ENCODE measurements at places on chromosomes 4 and X.
A peak's percentile ranks its signal among the peaks of the same experiment; 100 is the strongest.

GRCh38 chr4:183118585-183118984 lies 19.5 kb downstream of the WWC2 start:
- DNase-seq, result no peak

DNA sequence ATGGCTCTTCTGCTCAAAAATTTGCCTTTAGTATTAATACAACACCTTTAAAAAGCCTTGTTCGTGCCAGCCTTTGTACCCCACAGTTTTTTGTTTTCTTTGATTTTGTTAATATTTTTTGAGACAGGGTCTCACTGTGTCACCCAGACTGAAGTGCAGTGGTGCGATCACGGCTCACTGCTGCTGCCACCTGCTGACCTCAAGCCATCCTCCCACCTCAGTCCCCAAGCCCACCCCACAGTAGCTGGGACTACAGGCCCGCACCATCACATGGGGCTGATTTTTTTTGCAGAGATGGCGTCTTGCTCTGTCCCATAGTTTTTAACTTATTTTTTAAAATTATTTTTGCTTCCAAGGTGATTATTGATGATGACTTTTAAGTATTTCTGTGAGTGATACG lies 134.0 kb downstream of the HTR2C start:
- DNase-seq, result peak; percentile 19

- DNase-seq, result no peak
Measured at GRCh38 chrX:31383991-31384390, 312.1 kb upstream of the FTHL17 start.

DNA sequence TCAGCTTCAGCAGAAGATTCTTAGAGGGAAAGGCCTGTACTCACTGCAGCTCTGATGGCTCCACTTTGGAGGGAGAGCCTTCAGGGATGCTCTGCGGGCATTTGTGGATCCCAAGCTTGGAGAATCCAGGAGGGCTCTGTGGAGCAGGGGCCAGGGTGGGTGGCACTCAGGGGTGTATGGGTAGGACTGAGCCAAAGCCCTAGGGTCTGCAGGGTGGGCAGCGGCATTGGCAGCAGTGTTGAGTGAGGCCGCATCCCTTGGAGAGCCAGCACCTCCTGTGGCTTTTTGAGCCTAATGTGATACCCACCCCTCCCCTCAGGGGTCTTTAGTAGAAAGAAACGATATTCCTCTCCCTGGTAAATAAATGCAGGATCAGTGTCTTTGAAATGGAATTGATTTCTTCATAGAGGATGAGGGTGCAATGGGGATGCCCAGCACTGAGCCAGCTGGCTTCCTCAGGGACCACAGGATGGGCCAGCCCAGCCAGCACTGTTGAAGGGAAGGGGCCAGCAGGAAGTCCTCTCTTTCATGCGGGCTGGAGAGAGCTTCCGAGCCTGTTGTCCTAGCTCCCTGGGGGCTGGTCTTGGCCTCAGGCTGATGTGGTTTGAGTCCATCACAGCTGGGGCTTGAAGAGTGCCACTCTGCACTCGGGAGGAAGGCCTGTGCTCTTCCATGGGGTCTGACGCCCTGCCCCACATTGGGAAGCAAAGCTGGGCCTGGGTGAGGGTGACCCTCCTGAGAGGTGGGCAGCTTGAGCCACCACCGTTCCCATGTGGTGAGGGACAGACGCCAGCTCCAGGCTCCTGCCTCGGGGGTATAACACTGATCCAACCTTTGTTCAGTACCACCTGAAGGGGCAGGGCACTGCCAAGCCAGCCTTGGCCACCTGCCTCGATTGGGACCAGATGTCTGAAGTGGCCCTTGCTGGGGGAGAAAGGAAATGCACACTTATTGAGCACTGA lies 49.5 kb downstream of the PSAPL1 start:
- DNase-seq, result no peak

DNA sequence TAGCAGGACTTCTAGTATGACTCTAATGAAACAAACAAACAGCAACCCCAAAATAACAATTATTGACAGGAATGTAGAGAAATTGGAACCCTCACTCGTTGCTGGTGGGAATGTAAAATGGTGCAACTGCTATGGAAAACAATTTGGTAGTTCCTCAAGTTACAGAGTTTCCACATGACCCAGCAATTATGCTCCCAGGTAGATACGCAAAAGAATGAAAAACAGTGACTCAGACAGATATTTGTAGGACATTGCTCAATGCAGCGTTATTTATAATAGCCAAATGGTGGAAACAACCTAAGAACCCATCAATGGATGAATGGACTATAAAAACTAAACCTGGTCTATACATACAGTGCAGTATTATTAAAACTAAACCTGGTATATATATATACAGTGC lies 646.1 kb upstream of the FRG1 start:
- no peak for DNase-seq
